ENCODE measurements at places on chromosomes 12 and 14.
A peak's percentile ranks its signal among the peaks of the same experiment; 100 is the strongest.

- DNase-seq = peak; percentile 11
These were observed 625.5 kb downstream of the DIO2 start for GRCh38 chr14:79585845-79586244.

- peak; percentile 72 for DNase-seq
These were observed 64.8 kb upstream of the PTGR2 start for GRCh38 chr14:73786636-73787485.

- no peak for DNase-seq
These were observed 4.8 kb downstream of the C12orf71 start for GRCh38 chr12:27077586-27077985.

GRCh38 chr12:113088037-113088436 lies 31.5 kb downstream of the DTX1 start:
- no peak for DNase-seq

DNA sequence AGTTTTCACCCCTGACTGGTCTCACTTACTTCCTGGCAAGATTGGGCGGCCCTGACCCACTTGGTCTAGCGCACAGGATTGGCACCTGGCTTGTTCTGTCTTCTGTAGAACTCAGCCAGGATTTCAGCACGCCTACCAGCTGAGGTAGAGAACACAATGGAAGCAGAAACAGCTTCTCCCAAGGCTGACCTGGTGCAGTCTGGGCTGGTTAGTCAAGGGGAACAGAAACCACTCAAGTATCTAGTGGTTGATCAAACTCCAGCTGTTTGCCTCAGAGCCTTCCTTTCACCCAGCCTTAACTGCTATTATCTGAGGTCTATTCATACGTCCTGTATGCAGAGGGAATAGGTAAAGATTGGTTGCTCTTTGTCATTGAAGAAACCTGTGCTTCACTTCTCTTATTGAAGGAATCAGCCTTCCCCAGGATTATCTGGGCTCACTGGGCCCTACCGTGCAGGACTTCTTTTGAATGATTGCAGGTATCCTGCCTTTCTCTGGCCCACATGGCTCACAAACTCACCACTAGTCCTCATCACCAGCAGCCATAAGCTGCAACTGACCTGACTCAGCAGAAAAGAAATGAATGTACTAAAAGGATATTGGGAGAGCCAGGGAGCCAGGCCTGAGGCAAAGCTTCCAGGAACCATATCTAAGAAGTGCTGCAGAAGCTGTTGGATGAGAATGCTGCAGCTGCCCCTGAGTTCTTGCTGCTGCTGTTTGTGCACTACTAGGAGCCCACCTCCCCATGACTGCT lies 2.5 kb upstream of the PLEKHD1 start:
- no peak for DNase-seq

- DNase-seq = no peak
These were observed 46.7 kb upstream of the ALG10B start for GRCh38 chr12:38269897-38270296.

DNA sequence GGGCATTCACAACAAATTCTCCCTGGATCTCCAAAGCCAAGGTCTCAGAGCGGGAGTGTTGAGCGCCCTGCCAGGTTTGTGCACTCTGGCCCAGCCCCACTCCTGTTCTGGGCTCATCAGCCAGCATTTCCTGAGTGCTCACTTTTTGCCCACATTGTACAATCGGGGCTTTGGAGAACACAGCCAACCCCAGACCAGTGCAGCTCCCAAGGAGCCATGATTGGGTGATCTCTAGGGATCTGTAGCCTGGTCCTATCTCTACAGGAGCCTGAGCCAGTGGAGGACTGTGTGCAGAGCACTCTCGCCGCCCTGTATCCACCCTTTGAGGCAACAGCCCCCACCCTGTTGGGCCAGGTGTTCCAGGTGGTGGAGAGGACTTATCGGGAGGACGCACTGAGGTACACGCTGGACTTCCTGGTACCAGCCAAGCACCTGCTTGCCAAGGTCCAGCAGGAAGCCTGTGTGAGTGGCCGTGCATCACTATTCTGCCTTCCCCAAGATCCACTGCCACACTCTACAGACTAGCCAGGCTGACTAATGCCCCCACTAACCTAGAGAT lies 2.8 kb downstream of the ARHGEF40 start:
- peak; percentile 32 for DNase-seq

Measured in body of pancreas (tissue), 4 donors.